ENCODE measurements at places on chromosomes 1 and 21.

- no peak for DNase-seq
These were observed 54.9 kb upstream of the ENAH start for GRCh38 chr1:225707824-225708223.

- DNase-seq, result no peak
These were observed 97.5 kb downstream of the DENND1B start for GRCh38 chr1:197677752-197678295.

GRCh38 chr1:36944883-36945282 lies 89.4 kb downstream of the GRIK3 start:
- no peak for DNase-seq

GRCh38 chr1:205245096-205245495 lies 17.4 kb downstream of the TMCC2 start:
- DNase-seq, result no peak

DNA sequence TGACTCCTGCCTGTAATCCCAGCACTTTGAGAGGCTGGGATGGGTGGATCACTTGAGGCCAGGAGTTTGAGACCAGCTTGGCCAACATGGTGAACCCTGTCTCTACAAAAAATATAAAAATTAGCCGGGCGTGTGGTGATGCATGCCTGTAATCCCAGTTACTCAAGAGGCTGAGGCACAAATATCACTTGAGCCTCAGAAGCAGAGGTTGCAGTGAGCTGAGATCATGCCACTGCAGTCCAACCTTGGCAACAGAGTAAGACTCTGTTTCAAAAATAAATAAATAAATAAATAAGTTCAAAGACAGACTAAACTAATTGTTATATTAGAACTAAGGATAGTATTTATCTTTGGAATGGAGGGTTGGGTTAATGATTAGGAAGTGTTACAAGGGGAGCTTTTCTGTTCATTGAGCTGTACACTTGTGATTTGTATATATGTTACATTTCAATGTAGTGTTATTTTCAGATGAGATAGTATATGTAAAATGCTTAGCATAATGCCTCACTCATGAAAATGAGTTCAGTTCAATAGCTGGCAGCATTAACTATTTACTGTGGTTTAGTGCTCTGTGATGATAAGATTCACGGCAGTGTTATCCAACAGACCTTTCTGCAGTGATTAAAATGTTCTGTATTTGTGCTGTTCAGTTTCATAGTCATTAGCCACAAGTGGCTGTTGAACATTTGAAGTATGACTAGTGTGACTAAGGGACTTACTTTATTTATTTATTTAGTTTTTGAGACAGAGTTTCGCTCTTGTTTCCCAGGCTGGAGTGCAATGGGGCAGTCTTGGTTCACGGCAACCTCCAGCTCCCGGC lies 47.7 kb downstream of the OSBPL9 start:
- no peak for DNase-seq

DNA sequence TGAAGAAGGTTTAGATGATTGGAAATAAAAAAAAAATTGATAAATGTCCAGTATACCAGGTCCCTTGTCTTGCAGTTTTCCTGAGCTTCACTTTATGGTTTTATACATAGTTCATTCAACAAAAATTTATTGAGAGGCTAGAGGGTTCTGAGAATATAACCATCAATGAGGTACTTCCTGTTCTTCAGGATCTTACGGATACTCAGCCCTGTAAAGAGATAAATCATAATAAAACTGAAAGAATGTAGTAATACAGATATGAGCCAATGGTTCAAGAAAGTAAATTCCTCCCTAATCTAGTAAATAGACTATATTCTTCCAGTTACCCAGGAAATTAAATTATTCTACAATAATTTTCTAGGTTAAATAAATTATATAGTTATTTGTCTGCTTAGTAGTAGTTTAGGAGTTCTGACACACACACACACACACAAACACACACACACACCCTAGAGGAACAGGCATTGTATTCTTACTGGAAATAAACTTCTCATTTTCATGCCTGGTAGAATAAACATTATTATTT lies 70.4 kb upstream of the HMCN1 start:
- no peak for DNase-seq

DNA sequence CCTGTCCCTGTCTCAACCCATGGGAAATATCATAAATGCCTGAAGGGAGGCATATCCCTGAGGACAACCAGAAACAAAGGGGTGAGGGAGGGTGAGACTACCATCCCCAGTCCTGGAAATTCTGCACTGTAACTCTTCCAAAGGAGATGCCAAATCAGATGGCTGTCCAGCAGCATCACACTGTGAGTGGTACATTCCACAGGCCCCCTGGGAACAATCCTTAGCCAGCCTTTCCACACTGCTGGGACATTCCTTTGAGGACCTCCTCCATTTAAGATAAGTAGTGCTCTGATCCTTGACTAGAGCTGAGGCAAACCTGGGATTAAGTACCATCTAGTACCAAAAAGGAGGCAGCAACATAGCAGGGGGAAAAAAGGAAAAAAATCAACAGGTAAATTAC lies 10.7 kb downstream of the IVL start:
- DNase-seq, result no peak

DNA sequence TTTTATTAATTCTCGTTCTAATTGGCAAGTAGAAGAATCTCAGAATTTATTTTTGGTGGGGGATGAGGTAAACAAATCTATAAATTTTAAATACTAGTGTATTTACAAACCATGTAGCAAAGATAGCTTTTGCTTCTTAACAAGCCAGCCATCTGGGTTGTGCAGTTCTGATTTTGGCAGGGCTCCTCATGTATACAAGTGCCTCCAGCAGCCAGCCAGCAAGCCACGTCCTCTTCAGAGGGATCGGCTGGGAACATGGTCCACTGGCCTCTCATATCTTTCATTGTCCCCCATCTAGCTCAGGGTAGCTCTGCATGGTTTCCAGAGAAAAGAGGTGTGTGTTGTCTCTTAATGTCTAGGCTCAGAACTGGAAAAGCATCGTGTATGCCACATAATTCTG lies 659.1 kb downstream of the MRPL39 start:
- DNase-seq, result no peak

DNA sequence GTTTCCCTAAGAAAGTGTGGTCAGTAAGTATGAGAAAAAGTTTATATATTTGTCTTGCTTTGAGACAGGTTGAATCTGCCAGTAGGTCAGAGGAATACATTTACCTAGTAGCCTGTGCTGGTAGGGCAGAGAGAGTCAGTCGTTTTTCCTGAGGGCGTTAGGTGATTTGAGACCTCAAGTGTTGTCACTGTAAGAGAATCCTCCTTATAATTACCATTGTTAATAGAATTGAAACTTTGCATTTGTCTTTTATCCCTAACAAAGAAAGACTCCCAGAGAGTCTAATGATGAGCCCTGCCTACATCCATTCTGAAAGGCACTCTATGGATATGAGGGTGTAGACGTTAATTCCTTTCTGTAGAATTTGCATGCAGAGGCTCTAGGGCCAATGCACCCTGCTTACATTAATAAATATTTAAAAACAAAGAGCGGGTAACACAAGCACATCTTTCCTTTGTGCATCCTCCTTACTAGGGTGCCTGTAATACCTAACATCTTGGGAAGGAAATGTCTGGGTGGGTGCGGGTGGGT lies 16.4 kb downstream of the PBX1 start:
- no peak for DNase-seq

- DNase-seq, result no peak
These were observed 29.1 kb downstream of the C1orf198 start for GRCh38 chr1:230839173-230839572.

GRCh38 chr21:32728456-32728839 lies 635 bp upstream of the SYNJ1 start:
- DNase-seq, result no peak

Data from activated gamma-delta T cell (primary cell).